ENCODE measurements at places on chromosomes 4 and X.

GRCh38 chr4:108155373-108155772 lies 13.4 kb downstream of the LEF1 start:
- H3K4me3 ChIP-seq, result no peak overlapping the region
- H3K4me1 ChIP-seq, result no peaks in the 10 kb centered on the region
- no peaks in the 10 kb centered on the region for H3K36me3 ChIP-seq

GRCh38 chrX:10828640-10829039 lies 208.3 kb upstream of the MID1 start:
- DNase-seq, result no peak
- H3K36me3 ChIP-seq, result no peaks in the 10 kb centered on the region
- H3K27me3 ChIP-seq, result no peaks in the 10 kb centered on the region
- H3K4me3 ChIP-seq, result no peak overlapping the region
- no peak overlapping the region for H3K27ac ChIP-seq
- H3K4me1 ChIP-seq, result no peaks in the 10 kb centered on the region

DNA sequence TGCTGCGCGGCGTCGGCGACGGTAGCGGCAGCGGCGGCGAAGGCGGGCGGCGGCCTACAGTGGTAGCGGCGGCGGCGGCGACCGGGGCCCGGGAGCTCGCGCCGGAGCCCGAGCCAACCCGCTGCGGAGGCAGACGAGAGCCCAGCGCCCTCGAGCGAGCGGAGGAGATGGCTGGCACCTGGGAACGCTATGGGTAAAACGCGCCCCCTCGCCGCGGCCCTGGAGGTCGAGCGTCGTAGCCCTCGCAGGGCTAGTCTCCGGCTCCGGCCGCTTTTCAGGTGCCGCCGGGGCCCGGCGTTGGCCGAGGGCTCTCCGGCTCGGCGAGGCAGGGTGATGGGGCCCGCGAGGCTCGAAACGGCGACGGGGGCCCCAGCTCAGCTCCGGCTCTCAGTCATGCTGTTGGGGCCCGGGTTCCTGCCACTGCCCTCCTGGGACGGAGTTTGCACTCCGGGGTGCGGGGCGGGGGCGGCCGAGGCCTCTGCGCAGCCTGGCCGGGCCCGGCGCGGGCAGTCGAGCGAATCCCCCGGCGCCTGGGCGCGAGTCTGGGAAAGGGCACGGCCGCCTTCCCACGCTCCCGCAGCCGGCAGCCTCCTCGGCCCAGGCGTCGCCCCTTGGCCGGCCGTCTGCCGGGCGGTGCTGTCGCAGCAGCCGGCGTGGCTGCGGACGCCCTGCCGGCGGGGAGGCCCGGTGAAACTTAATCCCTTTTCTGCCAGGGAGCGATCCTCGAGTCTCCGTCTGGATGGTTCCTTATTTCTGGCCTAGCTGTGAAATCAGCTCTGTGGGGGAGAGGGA lies 768 bp downstream of the MID2 start:
- DNase-seq, result peak; percentile 62
- H3K4me3 ChIP-seq, result peak overlapping the region; percentile 41
- no peaks in the 10 kb centered on the region for H3K27me3 ChIP-seq
- no peaks in the 10 kb centered on the region for H3K4me1 ChIP-seq

DNA sequence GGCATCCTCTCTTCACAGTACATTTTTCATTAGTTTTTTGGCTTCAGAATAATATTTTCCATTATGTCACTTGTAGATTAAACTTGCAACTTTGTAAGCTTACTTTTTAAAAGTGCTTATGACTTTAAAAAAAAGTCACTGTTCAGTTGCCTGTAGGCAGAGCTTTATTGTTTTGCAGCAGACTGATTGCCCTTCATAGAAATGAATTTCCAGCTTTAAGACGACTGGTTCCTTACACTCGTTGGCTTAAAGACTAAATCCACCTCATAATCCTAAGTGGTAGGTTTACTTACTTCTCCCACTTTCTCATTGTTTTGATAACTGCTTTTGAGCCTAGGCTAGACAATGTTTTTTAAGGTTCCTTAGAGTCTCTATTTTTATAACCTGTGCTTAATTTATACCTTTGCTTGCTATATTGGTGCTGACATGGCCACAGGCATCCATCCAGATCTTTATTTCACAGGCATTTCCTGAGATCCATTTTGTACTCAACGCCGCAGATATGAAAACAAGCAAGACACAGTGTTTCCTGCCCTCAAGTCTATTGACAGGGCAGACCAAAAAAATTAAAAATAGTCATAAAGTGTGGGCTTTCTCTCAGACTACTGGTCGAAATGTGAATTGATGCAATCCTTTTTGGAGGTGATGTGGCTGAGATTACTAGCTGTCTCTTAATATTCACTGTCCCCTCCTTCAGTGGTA lies 12.6 kb upstream of the IL13RA2 start:
- H3K4me1 ChIP-seq, result no peaks in the 10 kb centered on the region
- H3K36me3 ChIP-seq, result no peaks in the 10 kb centered on the region
- no peaks in the 10 kb centered on the region for H3K27me3 ChIP-seq
- no peak overlapping the region for H3K4me3 ChIP-seq
- DNase-seq, result no peak

DNA sequence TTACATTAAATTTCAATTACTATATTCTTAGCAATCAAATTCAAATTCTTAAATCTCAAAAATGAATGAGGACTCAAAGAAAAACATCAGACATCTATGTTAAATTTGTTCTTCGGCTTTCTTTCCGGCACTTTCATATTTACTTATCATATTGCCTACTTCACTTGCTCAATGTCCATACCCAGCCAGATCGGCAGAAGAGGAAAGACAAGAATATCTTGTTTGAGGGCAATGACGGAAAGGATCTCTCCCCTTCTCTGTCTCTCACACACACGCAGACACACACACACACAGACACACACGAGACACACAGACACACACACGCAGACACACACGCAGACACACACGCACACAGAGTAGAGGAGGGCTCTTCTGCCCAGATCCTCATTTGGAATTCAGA lies 13.2 kb upstream of the IRF2 start:
- DNase-seq, result no peak
- H3K4me3 ChIP-seq, result no peak overlapping the region
- no peaks in the 10 kb centered on the region for H3K4me1 ChIP-seq
- H3K36me3 ChIP-seq, result no peaks in the 10 kb centered on the region
- no peak overlapping the region for H3K27ac ChIP-seq

GRCh38 chr4:76384052-76384451 lies 36.9 kb downstream of the CCDC158 start:
- H3K27ac ChIP-seq, result no peak overlapping the region
- H3K27me3 ChIP-seq, result no peaks in the 10 kb centered on the region
- H3K4me1 ChIP-seq, result no peaks in the 10 kb centered on the region
- DNase-seq, result no peak
- no peaks in the 10 kb centered on the region for H3K36me3 ChIP-seq

GRCh38 chr4:123469245-123469644 lies 72.7 kb downstream of the SPRY1 start:
- H3K27ac ChIP-seq, result no peak overlapping the region
- peaks cover 3% of the 10 kb centered on the region for H3K4me1 ChIP-seq
- DNase-seq, result no peak
- no peak overlapping the region for H3K4me3 ChIP-seq
- no peaks in the 10 kb centered on the region for H3K27me3 ChIP-seq

DNA sequence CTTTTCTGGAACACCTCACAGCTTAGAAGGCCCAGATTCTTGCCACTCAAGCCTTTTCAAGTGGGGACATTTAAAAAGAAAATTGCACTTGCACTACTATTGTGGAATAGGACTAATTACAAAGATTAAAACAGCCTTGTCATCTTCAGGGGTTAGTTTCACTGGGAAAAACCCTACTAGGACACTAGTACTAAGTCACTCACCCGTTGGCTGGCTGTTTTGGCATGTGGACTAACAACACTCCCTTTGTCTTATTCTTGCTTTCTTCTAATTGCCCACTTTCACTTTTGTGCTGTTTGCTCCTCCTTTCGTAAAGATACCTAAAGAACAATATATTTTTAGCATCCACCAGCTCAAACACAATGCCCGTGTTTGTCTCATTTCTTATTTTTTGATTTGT lies 200.9 kb upstream of the MID1 start:
- no peaks in the 10 kb centered on the region for H3K36me3 ChIP-seq
- no peaks in the 10 kb centered on the region for H3K4me1 ChIP-seq
- H3K4me3 ChIP-seq, result no peak overlapping the region
- no peak overlapping the region for H3K27ac ChIP-seq
- peak; percentile 2 for DNase-seq

DNA sequence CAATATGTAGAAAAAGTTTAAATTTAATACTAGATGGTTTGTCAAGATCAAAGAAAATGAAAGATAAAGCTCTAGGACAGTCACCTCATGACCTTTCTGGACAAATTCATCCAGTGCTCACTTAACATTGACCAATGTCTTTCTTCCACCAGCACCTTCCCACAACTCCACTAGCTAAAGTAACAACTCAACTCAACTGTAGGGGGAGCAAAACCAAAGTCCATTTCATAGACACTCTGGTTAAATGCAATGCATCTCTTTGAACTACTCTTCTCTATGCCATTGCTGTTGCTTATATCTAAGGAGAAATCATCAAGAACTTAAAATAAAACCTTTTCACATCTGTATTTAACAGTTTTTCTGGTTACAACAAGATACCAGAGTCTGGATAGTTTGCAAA lies 25.1 kb downstream of the UGT2B4 start:
- no peaks in the 10 kb centered on the region for H3K4me1 ChIP-seq
- no peaks in the 10 kb centered on the region for H3K27me3 ChIP-seq
- H3K4me3 ChIP-seq, result no peak overlapping the region
- H3K27ac ChIP-seq, result no peak overlapping the region
- no peaks in the 10 kb centered on the region for H3K36me3 ChIP-seq
- DNase-seq, result no peak

- no peaks in the 10 kb centered on the region for H3K4me1 ChIP-seq
- H3K27ac ChIP-seq, result no peak overlapping the region
- no peak for DNase-seq
- H3K4me3 ChIP-seq, result no peak overlapping the region
- no peaks in the 10 kb centered on the region for H3K36me3 ChIP-seq
These were observed 92.1 kb downstream of the HMX1 start for GRCh38 chr4:8779490-8779932.

DNA sequence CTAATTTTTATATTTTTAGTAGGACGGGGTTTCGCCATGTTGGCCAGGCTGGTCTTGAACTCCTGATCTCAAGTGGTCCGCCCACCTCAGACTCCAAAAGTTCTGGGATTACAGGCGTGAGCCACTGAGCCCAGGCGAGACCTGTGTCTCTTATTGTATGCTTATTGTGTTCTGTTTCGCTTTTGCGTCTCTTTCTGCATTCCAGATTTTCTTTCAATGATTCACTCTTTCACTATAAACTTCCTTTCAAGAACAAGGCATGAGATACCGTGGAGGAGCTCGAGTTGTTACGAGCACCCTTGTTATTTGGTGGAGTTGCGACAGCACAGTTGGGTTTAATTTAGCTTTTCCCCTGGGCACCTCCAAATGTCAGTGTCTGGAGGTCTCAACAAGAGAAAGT lies 366.7 kb upstream of the FAT1 start:
- H3K36me3 ChIP-seq, result no peaks in the 10 kb centered on the region
- H3K4me3 ChIP-seq, result no peak overlapping the region
- no peaks in the 10 kb centered on the region for H3K4me1 ChIP-seq
- H3K27me3 ChIP-seq, result no peaks in the 10 kb centered on the region
- H3K27ac ChIP-seq, result no peak overlapping the region

DNA sequence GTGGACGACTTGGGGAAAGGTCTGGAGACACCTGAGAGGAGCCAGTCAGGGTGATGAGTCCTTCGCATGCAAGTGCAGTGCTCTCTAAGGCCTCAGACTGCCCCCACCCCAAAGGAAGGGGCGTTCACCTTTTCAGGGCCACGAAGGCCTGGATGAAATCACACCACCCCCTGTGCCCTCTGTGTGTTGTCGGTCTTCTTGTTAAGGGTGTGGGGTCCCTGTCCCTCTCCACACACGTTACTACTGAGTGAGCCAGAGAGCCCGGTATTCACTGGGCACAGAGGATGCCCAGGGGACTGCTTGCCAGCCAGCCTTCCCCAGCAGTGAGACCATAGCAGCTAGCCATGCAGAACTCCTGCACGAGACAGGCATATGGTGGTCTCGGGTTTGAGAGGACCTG lies 72.0 kb downstream of the MTMR1 start:
- H3K36me3 ChIP-seq, result no peaks in the 10 kb centered on the region
- H3K4me3 ChIP-seq, result no peak overlapping the region
- no peaks in the 10 kb centered on the region for H3K4me1 ChIP-seq
- H3K27ac ChIP-seq, result no peak overlapping the region
- no peak for DNase-seq

- H3K27me3 ChIP-seq, result no peaks in the 10 kb centered on the region
- no peaks in the 10 kb centered on the region for H3K36me3 ChIP-seq
- H3K4me1 ChIP-seq, result no peaks in the 10 kb centered on the region
These were observed 403.1 kb downstream of the PDGFC start for GRCh38 chr4:156568484-156568883.

DNA sequence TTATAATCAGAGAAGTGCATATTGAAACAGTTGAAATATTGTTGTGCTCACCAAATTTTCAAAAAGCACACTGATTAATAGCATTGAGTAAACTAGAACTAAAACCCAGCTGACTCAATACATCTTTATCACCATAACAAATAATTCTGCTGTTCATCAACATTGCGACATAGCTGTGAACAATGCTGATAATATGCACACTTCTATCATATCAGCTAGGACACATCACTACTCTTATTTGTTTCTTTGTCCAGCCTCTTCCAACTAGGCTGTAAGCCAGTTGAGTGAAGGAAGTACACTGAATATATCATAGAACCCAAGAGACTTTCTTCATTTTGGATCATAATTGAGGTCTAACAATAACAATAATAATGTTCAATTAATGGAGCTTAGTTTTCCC lies 349.7 kb downstream of the IQCM start:
- H3K36me3 ChIP-seq, result no peaks in the 10 kb centered on the region
- no peaks in the 10 kb centered on the region for H3K27me3 ChIP-seq
- H3K27ac ChIP-seq, result no peak overlapping the region
- DNase-seq, result no peak
- H3K4me1 ChIP-seq, result no peaks in the 10 kb centered on the region

GRCh38 chr4:82951196-82951595 lies 50.7 kb downstream of the THAP9 start:
- no peak for DNase-seq
- no peak overlapping the region for H3K27ac ChIP-seq
- peaks cover 5% of the 10 kb centered on the region for H3K4me1 ChIP-seq
- no peaks in the 10 kb centered on the region for H3K36me3 ChIP-seq
- no peaks in the 10 kb centered on the region for H3K27me3 ChIP-seq

DNA sequence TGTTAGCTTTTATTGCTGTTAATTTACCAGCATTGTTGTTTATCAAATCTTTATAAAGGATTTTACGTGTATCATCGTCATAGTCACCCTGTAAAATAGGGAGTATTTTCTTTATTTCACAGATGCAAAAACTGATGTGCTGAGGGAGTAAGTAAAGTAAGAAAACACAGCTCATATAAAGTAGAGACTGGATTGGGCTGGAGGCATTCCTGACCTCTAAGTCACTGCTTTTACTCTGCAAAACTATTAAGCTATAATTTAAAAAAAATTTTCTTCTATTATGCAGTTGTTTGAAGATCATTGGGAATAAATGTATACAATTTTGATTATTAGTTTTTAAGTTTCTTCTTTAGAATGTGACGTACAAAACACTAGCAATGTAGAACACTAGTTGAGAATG lies 45.9 kb downstream of the NUDT6 start:
- no peaks in the 10 kb centered on the region for H3K27me3 ChIP-seq
- no peak overlapping the region for H3K4me3 ChIP-seq
- DNase-seq, result no peak

All from thyroid gland (tissue), 4 donors.